NCI-H1105 treated with DMSO at 0.1 percent for 48 hours (cell line): ENCODE measurements at places on chromosomes 2 and 18.

GRCh38 chr2:20232837-20233207, 7.9 kb upstream of the SDC1 start:
- no peak for DNase-seq

DNA sequence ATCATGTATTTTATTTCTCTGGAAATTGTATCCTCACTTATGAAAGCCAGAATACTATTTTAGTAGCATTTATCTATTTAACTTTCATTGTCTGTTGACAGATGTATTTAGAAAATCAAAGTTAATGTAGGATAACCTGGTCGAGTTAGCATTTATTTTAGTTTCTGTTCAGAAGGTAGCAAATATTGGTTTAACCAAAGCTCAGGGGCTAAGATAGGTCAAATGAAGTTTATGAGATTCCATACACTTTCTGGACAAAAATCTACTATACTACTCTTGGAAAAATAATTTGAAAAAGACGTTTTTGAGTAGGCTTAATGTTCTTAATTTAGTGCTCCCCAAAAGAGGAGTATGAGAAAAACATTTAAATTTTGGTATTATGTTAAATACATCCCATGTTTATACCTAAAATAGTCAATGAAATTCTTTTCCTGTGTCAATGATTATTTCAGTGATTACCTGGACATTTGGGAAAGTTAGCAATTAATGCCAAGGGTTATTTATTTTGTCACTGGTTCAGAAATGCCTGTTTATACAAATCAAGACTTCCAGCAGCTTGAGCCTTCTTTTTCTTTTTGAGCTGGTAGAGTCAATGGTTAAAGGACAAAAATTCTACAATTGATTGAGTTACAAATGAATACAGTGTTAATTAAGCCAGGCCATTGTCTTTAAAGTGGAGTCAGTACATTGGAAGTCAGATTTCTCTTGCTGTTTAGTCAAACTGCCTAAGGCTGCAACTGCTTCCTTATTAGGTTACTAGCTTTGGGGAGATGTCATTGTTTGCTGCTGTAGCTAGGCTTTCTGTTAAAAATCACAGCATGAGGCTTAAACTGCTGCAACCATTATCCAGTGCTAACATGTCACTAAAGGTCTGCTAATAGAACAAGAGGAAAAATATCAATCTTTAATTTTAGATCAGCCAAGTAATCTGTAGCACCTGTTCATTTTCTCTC, 182.3 kb downstream of the CAMKMT start:
- peak; percentile 25 for DNase-seq

GRCh38 chr2:63023444-63023843, 27.2 kb upstream of the OTX1 start:
- peak; percentile 4 for DNase-seq

GRCh38 chr2:173797586-173798263, 167.4 kb downstream of the SP3 start:
- no peak for DNase-seq

- no peak for DNase-seq
These were observed 140.8 kb downstream of the SEPTIN10 start for GRCh38 chr2:109472974-109473373.

DNA sequence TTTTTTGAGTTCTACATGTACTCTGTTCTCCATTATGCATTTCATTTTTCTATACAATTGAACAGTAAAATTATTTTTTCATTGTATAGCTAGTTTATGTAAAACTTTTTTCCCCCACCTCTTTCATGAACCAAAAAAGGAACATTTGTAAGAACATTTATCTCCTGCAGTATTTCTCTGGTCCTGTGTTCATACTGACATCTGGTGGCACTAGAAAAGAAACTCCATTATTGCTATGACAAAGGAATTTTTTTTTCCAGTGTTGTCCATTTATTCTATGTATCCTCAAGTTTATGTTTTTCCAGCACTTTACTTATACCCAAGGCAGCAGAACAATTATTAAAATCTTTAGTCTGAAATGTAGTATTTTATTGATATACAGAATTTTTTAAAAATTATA, 27.4 kb upstream of the CHAC2 start:
- peak; percentile 40 for DNase-seq

GRCh38 chr18:34901299-34901698, 139.9 kb upstream of the MAPRE2 start:
- DNase-seq = no peak

DNA sequence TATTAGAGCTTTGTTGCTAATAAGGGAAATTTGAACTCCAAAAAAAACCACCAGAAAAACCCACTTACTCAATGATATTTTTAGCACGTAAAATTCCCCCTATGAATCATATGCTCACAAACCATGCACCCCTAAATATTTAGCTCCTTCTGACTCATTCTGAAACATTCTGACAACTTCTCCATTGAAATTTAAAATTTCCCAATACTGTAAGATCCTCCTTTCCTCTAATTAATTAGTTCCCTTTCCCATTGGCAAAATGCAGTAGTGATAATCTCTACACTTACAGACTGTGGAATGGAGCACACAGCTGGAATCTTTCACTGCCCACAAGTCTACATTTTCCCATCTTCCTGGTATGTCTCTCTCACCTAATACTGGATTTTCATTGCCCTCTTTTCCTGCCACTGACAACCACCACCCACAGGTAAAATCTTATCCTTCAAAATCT, 215.8 kb upstream of the ACVR2A start:
- DNase-seq = no peak

- DNase-seq = no peak
These were observed 217.1 kb downstream of the PTPRM start for GRCh38 chr18:7784171-7784570.

GRCh38 chr18:6627645-6628044, 101.9 kb upstream of the ARHGAP28 start:
- DNase-seq = no peak

- no peak for DNase-seq
These were observed 80.2 kb downstream of the CDH20 start for GRCh38 chr18:61413396-61413795.

DNA sequence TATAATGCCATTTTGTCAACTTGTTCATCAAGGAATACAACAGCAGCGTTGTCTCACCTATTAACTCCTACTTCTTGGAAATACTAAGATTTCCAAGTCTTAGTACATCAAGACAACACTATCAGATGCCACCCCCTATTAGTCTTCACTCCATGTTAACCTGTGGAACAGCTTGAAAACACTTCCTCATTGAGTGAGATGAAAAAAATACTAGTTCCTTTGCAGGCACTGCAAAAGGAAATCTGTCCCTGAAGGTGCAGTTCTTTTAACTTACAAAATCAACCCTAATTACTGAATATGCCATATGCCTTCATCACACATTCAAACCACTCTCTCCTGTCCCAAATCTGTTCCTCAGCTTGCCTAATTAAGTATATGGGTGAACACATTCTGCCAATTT, 4.0 kb downstream of the CWC22 start:
- DNase-seq = no peak

DNA sequence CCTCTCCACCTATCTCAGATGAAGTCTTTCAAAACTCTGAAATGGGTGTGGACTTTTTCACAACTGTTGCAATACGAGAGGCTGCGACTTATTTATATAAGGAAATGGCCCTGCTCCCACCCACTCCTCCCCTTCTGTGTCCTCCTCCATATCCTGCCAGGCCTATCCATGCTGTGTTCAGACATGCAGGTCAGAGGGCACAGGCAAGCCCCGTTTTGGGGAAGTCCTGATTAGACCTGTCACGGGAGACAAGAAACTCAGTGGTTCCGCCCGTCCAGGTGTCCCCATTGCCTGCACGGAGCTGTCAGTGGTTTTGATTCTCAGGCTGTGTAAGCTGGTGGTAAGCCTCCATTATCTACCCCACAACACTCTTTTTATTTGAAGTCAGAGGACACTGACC, 99.6 kb upstream of the MGAT5 start:
- DNase-seq = no peak

DNA sequence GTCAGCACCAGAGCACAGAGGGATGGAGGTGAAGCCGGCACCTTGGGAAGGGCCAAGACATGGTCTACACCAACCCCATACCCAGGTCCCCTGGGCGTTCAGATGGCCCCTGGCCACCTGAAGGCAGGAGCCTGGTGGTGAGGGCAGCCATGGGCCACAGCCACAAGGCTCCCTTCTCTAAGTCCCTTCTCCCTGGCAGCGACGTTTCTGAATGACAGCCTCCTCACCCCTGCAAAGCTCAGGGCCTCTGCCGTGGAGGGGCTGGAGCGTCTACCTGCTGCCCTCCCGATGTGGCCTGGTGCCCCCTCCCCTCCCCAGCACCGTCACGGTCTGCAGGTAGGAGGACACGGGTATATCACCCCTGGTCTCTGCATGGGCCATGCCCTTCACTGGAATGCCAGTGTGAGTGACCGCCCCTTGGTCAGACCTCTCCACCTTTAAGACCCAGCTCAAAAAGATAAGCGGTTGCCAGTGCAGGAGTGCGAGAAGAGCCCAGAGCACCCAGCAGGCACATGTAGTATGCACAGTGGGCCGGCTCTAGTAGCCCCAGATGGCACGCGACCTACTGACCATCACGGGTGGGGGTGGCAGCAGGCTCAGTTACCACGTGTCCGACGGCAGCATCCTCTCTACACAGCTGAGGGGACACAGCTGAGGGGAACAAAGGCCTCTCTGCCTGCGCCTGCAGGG, 46.6 kb downstream of the HS6ST1 start:
- DNase-seq = no peak

DNA sequence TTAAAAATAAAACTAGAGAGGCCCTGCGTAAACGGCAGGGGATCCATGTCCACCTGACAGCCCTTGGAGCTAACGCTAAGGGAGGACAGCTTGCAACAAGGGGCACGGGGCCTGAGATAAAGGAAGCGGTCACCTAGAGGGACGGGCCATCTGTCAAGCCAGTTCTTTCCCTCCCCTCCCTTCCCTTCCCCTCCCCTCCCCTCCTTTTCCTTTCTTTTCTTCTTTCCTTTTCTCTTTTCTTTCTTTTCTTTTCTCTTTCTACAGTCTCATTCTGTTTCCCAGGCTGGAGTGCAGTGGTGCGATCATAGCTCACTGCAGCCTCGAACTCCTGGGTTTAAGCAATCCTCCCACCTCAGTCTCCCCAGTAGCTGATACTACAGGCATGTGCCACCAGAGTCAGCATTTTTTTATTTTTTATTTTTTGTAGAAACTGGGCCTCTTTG, 34.5 kb upstream of the CTAGE1 start:
- no peak for DNase-seq

GRCh38 chr2:24620936-24621335, 129.9 kb downstream of the NCOA1 start:
- DNase-seq = peak; percentile 43

- DNase-seq = peak; percentile 98
These were observed 20.4 kb upstream of the TDRD15 start for GRCh38 chr2:21103274-21103891.

- DNase-seq = no peak
These were observed 14.9 kb downstream of the PIKFYVE start for GRCh38 chr2:208280933-208281332.

- no peak for DNase-seq
These were observed 31.3 kb upstream of the CDH2 start for GRCh38 chr18:28208268-28208667.

DNA sequence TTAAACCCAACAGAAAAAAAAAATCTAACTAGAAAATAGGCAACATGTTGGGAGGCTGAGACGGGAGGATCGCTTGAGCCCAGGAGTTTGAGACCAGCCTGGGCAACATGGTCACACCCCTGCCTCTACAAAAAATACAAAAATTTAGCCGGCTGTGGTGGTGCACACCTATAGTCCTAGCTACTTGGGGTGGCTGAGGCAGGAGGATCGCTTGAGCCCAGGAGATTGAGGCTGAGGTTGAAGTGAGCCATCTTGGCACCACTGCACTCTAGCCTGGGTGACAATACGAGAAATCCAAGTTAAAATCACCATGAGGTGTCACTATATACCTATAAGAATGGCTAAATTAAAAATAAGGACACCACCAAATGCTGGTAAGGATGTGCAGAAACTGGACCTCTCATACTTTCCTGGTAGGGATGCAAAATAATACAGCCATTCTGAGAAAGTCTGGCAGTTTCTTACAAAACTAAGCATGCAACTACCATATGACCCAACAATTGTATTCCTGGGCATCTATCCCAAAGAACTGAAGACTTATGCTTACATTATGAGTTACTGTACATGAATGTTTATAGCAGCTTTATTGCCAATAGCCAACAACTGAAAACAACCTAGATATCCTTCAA, 2.2 kb downstream of the SEPTIN10 start:
- DNase-seq = no peak

DNA sequence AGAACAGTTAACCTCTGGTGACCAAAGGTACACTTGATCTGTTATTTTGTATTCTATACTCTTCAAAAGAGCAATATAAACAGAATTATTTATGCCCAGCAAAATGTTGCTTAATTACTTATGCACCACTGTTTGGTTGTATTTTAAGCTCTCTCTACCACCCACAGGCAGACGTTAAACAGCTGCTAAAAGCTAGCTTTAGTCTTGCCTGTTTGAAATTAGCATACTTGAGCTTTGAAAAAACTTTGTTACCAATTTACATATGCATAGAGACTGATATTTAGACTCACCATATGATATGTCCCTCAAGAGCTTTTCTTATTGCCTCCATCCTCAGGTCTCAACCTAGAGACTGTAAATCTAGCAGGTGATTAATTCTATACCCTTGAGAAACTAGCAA, 426.9 kb downstream of the NR4A2 start:
- no peak for DNase-seq

- DNase-seq = no peak
These were observed 28.6 kb upstream of the SLC35F5 start for GRCh38 chr2:113784823-113785744.

GRCh38 chr2:157085522-157085921, 172.0 kb upstream of the GALNT5 start:
- no peak for DNase-seq

- DNase-seq = no peak
These were observed 48.8 kb upstream of the TMEFF2 start for GRCh38 chr2:192243488-192243887.

- no peak for DNase-seq
These were observed 1.5 kb downstream of the TEX261 start for GRCh38 chr2:70992945-70993853.

GRCh38 chr2:227310756-227311110, 14.3 kb upstream of the MFF start:
- DNase-seq = no peak

DNA sequence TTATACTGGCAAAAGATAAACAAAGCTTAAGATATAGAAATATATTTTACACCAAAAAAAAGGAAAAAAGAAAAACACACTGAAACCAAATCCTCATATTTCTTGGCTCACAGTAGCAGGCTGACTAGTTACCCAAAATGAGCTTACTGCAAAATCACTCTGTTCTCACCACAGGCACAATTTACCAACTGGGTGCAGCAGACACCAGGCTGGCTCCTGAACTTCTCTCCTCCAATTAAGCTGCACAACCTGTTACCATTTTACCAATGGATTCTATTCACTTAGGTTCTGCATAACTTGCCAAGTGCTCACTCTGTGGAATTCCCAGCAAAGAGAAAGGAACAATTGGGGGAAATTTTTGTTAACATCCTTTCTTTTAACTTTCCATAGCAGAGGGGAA, 679.3 kb downstream of the ZEB2 start:
- DNase-seq = no peak

DNA sequence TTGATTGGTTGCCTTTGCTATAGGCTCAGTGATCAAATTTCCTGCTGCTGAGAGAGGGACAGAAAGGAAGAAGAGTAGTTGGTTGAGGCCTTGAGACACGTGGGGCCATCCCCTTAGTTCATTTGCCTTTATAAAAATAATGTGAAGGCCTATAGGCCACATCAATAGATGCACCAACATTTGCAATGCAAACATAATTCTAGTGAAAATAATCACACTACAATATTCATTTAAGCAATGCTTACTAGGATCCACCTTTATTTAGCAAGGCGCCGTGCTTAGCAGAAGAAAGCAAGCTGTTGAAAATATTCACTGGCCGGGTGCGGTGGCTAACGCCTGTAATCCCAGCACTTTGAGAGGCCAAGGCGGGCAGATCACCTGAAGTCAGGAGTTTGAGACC, 105.3 kb upstream of the CXCR4 start:
- no peak for DNase-seq
